Small intestine (tissue), 16 donors: ENCODE measurements at places on chromosomes 13 and 19. TPM values are rescaled to one million over a fixed set of nuclear protein-coding genes. Genes with fewer than 3 reads are reported as not detected.
A peak's percentile ranks its signal among the peaks of the same experiment; 100 is the strongest.

Gene ELSPBP1
- polyA plus RNA-seq = not detected

Gene IGFL2
- polyA plus RNA-seq = 2.0 TPM

Gene ZNF383
- 6.0 TPM for polyA plus RNA-seq

Gene FFAR3
- polyA plus RNA-seq = not detected

Gene ASPDH
- polyA plus RNA-seq = 0.27 TPM

Gene KASH5
- not detected for polyA plus RNA-seq

Gene REEP6
- 363 TPM for polyA plus RNA-seq

DNA sequence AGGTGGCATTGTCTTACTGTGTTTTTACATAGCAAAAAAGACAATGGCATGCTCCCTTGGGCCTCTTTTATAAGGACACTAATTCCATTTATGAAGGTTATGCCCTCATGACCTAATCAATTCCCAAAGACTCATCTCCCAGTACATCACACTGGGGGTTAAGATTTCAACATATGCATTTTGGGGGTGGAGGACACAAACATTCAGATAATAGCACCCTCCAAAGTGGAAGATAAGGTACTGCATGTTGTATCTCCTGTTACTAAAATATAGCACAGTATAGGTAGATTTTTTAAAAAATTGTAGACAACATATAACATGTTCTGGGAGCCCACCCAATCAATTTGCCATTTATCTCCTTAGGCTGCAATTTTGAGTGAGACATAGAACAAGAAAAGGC, 221.2 kb downstream of the LIG4 start:
- peaks cover 4% of the 10 kb centered on the region for H3K4me1 ChIP-seq
- H3K27ac ChIP-seq = no peak overlapping the region
- no peaks in the 10 kb centered on the region for H3K36me3 ChIP-seq
- DNase-seq = no peak
- no peak overlapping the region for H3K4me3 ChIP-seq
- no peaks in the 10 kb centered on the region for H3K27me3 ChIP-seq

DNA sequence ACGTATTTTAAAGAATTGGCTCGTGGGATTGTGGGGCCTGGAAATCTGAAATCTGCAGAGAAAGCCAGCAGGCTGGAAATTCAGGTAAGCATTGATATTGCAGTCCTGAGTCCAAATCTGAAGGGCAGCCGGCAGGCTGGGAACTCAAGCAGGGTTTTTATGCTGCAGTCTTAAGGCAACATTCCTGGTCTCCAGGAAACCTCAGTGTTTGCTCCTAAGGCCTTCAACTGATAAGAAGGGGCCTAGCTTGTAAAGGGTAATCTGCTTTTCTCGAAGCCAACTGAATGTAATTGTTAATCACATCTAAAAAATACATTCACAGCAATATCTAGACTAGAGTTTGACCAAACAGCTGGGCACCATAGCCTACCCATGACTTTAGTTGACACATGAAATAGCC, 154.4 kb downstream of the EFNB2 start:
- DNase-seq = peak; percentile 20
- H3K36me3 ChIP-seq = no peaks in the 10 kb centered on the region
- peak overlapping the region; percentile 35 for H3K27ac ChIP-seq

DNA sequence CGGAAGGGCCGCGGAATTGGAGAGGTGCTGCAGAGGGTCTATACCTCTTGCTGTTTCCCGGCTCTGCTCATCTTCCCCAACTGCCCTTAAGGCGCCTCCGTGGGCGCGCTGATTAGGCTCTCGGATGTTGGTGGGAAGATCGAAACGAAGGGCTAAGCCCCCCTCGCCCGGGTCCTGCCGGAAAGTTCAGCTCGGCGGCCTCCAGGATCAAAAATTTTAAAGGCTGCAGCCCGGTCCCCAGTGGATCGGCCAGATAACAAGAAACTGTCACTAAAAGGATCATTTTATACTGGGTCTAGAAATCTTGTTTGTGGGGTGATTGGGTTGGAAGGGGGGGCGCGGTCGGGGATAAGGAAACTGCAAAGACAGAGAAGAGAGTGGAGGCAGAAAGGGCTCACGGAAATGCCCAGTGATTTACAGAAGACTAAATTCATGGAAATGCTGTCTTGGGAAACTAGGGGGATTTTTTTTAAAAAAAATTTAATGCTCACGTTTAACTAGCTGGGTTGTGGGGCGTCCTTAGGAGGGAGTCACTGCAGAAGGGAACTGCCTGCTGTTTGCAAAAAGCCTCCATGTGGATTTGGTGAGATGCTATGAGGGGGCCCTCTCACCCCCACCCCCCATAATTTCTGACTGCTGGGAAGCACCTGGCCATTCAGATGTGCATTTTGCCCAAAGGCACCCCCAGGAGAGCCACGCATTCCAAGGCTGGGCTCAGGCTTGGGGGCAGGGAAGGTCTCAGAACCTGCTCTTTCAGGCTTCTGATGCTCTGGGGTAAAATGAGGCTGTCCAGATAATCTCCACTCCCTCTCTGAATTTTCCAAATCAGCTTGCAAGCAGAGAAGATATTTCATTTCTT, 7.7 kb downstream of the CDX2 start:
- peaks cover 50% of the 10 kb centered on the region for H3K36me3 ChIP-seq
- peak; percentile 24 for DNase-seq
- peaks cover 24% of the 10 kb centered on the region for H3K27me3 ChIP-seq
- no peak overlapping the region for H3K4me3 ChIP-seq

- H3K4me3 ChIP-seq = no peak overlapping the region
- no peaks in the 10 kb centered on the region for H3K4me1 ChIP-seq
- peaks cover 15% of the 10 kb centered on the region for H3K36me3 ChIP-seq
- H3K27me3 ChIP-seq = no peaks in the 10 kb centered on the region
- no peak for DNase-seq
Measured at GRCh38 chr19:48945817-48946216, 8.9 kb upstream of the BAX start.

DNA sequence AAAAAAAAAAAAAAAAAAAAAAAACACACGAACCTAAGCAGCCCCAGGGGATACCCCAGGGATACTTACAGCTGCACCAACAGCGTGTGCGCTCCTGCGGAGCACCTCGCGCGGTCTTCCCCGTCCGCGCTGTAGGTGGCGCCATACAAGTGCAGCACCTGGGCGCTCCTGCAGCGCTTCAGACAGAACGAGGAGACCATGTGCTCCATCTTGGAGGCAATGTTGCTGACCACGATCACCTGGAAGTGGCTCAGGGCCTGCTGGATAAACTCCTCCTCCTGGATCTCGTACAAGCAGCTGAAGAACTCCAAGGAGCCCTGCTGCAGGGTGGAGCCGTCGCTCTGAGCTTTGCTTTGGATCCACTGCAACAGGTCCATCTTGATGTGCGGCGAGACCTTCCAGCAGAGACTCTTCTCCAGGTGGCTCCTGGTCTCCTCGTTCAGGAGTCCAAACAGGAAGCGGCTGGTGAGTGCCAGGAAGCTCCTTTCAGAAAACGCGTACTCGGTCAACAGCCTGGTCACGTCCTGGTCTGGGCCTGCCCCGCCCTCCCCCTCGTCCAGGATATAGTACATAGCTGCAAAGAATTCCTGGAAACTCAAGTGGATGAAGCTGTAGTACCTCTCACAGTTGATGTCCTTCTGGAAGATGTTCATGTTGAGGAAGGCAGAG, 14.5 kb downstream of the NLRP12 start:
- H3K4me1 ChIP-seq = no peaks in the 10 kb centered on the region
- no peak for DNase-seq
- no peak overlapping the region for H3K4me3 ChIP-seq
- no peak overlapping the region for H3K27ac ChIP-seq

DNA sequence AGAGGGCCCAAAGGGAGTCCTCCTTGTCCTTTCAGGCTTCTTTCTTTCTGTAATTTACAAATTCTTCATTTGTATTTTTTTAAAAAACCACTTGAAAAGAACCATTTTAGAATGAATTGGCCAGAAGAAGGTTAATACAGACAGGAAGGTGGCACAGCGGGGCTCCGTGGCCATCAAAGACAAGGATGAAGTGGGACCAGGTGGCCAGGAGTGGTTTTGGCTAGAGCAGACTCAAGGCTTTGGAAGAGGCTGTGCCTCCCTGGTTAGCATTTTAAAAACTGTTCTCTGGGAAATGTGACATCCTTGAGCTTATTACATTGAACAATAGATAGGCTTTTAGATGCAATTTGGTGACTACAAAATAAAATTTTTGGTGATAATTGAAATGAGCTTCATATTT, 48.4 kb downstream of the ATP8A2 start:
- H3K27me3 ChIP-seq = no peaks in the 10 kb centered on the region
- DNase-seq = no peak
- no peaks in the 10 kb centered on the region for H3K4me1 ChIP-seq

- DNase-seq = no peak
- H3K4me1 ChIP-seq = no peaks in the 10 kb centered on the region
- no peaks in the 10 kb centered on the region for H3K27me3 ChIP-seq
- H3K36me3 ChIP-seq = peaks cover 10% of the 10 kb centered on the region
Measured at GRCh38 chr19:17321655-17322489, 12.5 kb downstream of the DDA1 start.

- H3K27ac ChIP-seq = peak overlapping the region; percentile 67
- peaks cover 9% of the 10 kb centered on the region for H3K36me3 ChIP-seq
- no peaks in the 10 kb centered on the region for H3K27me3 ChIP-seq
- peak; percentile 92 for DNase-seq
Measured at GRCh38 chr19:35509861-35510625, 3.4 kb downstream of the DMKN start.

GRCh38 chr13:25286308-25286968, 850 bp downstream of the MTMR6 start:
- DNase-seq = peak; percentile 42
- peak overlapping the region; percentile 78 for H3K27ac ChIP-seq
- H3K27me3 ChIP-seq = no peaks in the 10 kb centered on the region
- H3K4me1 ChIP-seq = no peaks in the 10 kb centered on the region
- peak overlapping the region; percentile 81 for H3K4me3 ChIP-seq

GRCh38 chr13:97977982-97978381, 24.5 kb downstream of the IPO5 start:
- peak overlapping the region; percentile 82 for H3K4me3 ChIP-seq
- DNase-seq = peak; percentile 6
- H3K27ac ChIP-seq = no peak overlapping the region
- H3K4me1 ChIP-seq = peaks cover 4% of the 10 kb centered on the region

DNA sequence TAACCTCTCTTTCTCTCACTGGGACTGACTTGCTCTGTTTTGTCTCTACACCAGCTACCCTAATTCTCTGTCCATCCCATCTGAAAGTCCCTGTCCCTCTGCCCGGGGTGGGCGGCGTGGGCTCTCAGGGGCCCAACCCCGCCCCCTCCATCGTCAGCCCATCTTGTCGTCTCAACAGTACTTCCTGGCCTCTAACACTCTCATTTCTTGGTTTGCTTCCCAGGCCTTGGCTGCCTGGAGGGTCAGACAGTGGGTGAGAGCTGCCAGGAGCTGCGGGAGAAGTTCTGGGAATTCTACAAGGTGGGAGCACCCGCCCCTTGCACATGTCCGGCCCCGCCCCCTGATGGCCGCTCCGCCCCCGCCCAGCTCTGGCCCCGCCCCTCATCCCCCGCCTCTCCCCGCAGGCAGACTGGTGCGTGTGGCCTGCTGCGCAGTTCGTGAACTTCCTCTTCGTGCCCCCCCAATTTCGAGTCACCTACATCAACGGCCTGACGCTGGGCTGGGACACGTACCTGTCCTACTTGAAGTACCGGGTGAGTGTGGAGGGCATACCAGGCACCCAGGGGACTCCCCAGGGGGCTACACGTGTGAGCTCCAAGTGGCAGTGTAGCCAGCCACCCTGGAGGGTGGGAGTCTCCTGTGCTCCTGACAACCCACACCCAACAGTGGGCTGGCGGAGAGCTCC, 1.7 kb downstream of the MPV17L2 start:
- peaks cover 20% of the 10 kb centered on the region for H3K4me1 ChIP-seq
- H3K27ac ChIP-seq = no peak overlapping the region
- no peaks in the 10 kb centered on the region for H3K27me3 ChIP-seq
- peak; percentile 17 for DNase-seq
- no peak overlapping the region for H3K4me3 ChIP-seq

- H3K4me3 ChIP-seq = no peak overlapping the region
- H3K27me3 ChIP-seq = peaks cover 2% of the 10 kb centered on the region
- no peak overlapping the region for H3K27ac ChIP-seq
Measured at GRCh38 chr13:78976696-78977095, 317.7 kb upstream of the OBI1 start.

- H3K4me1 ChIP-seq = no peaks in the 10 kb centered on the region
- H3K27me3 ChIP-seq = no peaks in the 10 kb centered on the region
- no peak overlapping the region for H3K4me3 ChIP-seq
- DNase-seq = no peak
Measured at GRCh38 chr13:113967206-113967720, 6.6 kb downstream of the C13orf46 start.

- DNase-seq = no peak
- no peaks in the 10 kb centered on the region for H3K36me3 ChIP-seq
- H3K27me3 ChIP-seq = no peaks in the 10 kb centered on the region
- H3K4me1 ChIP-seq = peaks cover 5% of the 10 kb centered on the region
- H3K4me3 ChIP-seq = no peak overlapping the region
- no peak overlapping the region for H3K27ac ChIP-seq
Measured at GRCh38 chr13:114140131-114140905, 7.9 kb upstream of the RASA3 start.

GRCh38 chr19:33446330-33447293, 73.1 kb downstream of the CEBPG start:
- H3K4me3 ChIP-seq = no peak overlapping the region
- no peaks in the 10 kb centered on the region for H3K27me3 ChIP-seq
- H3K27ac ChIP-seq = no peak overlapping the region
- H3K4me1 ChIP-seq = no peaks in the 10 kb centered on the region

DNA sequence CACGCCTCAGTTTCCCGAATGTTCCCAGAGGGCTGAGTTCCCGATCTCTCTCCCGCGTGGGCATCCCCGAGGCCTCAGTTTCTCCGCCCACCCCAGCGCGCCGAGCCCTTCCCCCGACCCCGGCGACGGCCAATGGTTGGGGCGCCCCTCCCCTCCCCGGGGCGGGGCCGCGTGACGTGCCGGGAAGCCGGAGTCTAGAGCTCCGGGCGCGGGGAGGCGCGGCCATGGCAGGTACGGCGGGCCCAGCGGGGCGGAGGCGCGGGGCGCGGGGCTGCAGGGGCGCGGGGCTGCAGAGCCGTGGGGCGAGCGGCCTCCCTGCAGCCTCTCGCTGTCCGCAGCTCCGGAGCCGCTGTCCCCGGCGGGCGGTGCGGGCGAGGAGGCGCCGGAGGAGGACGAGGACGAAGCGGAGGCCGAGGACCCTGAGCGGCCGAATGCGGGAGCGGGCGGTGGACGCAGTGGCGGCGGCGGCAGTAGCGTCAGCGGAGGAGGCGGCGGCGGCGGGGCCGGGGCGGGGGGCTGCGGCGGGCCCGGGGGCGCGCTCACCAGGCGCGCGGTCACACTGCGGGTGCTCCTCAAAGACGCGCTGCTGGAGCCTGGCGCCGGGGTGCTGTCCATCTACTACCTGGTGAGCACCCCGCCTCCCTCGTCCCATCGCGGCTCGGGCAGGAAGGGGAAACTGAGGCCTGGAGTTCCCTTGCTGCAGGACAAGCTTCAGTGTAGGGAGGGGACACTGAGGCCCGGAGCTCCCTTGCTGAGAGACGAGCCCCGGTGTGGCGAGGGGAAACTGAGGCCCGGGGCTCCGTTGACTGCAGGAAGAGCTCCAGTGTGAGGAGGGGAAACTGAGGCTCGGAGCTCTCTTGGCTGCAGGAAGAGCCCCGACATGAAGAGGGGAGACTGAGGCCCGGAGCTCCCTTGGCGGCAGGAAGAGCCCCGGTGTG, at the start of gene MPND:
Gene MPND (plus strand): TSS at position 193 of the 938 bp plus-strand sequence. CDS start 32 bp downstream, at position 225.
- H3K27me3 ChIP-seq = no peaks in the 10 kb centered on the region
- DNase-seq = peak; percentile 95
- no peaks in the 10 kb centered on the region for H3K4me1 ChIP-seq
- peak within 1 kb of the TSS; percentile 99 for H3K27ac ChIP-seq
- H3K4me3 ChIP-seq = peak within 1 kb of the TSS; percentile 92
- no peaks in the 10 kb centered on the region for H3K36me3 ChIP-seq
